Fibroblast of the conjunctiva (primary cell): ENCODE measurements at places on chromosomes 11 and 22.

GRCh38 chr11:84691830-84692229, 935.3 kb downstream of the DLG2 start:
- no peak for DNase-seq

DNA sequence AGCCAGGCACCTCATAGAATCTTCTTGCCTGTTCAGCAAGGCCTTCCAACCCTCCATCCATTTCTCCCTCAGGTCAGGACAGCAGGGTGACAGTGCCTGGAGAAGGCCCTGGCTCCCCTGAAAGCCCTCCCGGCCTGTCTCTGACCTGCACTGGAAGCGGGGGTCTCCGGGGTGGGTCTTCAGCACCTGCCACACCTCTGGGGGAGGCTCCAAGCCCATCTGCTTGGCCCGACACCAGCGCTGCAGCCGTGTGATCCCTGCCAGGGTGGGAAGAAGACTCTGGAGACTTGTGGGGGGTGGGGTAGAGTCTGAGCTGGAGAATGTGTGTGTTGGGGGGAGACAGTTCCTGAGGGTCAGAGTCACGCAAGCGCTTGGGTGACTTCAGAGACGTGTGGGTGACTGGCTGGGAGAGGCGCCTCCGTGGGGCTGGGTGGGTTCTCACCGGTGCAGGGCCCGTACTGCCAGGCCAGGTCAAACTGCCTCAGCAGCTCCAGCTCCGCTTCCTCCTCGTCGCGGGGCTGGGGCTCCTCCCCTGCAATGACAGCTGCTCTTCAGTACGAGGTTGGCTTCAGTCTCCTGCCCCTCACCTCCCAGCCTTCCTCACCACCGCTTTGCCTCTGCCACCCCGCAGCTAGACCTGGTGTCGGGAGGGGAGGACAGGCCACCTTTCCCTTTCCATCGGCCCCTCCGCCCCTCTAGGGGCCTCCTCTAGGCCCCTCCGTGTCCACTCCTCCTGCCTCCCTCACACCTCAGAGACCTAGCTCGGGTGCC, 615 bp downstream of the POLD4 start:
- no peak for DNase-seq

- DNase-seq: no peak
These were observed 626 bp upstream of the TBX10 start for GRCh38 chr11:67640021-67640757.

- no peak for DNase-seq
These were observed 33.2 kb downstream of the HIKESHI start for GRCh38 chr11:86335131-86335767.

GRCh38 chr11:25899617-25900160, 432.2 kb upstream of the ANO3 start:
- no peak for DNase-seq

DNA sequence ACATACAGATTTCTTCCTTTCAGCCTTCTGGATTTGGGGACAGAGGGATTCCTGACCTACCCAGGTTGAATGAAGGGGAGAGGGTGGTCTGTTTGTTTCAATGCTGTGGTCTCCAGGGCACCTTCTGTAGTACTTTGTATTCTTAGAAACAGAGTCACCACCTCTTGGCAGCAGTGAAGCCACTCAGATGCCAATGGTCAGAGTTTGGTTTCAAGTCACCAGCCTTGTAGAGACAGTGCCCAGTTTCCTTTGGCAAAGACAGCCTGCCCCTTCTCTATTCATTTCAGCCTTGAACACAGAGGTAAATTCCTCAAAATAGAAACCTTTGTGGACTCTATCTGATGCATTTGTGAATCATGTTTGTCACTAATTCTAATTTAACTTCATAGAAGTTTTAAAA, 111.7 kb upstream of the RASSF10 start:
- no peak for DNase-seq

GRCh38 chr22:47495110-47495509, 732.7 kb downstream of the TBC1D22A start:
- no peak for DNase-seq

GRCh38 chr11:112229746-112230433, 3.7 kb downstream of the PTS start:
- DNase-seq: peak; percentile 47

GRCh38 chr11:61954851-61955421, 4.8 kb downstream of the BEST1 start:
- DNase-seq: peak; percentile 80

DNA sequence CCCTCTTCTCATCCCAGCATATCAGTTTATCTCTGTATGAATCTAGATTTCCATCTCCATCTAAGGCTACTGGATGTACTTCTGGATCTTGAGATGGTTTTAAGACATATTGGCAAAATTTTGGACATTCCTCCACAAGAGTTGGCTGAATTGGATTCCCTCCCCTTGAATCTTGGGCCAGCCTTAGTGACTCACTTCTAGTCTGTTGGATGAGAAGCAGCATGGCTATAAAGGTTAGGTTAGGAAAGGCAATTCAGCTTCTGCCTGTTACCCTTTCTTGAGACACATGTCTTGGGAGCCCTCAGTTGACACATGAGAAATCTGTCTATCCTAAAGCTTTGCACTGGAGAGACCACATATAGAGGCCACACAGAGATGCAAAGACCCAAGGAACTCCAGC, 73.0 kb upstream of the PGR start:
- DNase-seq: no peak

GRCh38 chr11:70525006-70525405, 126.7 kb downstream of the CTTN start:
- no peak for DNase-seq

GRCh38 chr11:113204280-113204679, 110.1 kb upstream of the TTC12 start:
- no peak for DNase-seq

GRCh38 chr22:26554956-26555355, 35.0 kb downstream of the TPST2 start:
- DNase-seq: no peak

DNA sequence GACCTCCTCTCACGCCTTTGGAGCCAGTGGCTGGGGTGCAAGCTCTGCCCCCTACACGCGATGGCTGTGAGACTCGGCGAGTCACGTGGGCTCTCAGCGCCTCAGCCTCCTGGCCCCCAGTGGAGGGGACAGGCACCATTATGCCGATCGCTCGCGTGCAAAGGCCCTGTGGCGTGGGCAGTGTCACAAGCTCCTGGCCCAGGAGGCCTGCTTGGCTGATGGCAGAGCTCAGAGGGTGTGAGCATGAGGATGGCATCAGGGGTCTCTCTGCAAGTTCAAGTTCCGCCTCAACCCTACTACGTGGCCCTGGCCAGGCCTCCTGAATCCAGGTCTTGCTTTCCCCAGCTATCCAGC, 90.8 kb upstream of the KCNQ1OT1 start:
- no peak for DNase-seq

DNA sequence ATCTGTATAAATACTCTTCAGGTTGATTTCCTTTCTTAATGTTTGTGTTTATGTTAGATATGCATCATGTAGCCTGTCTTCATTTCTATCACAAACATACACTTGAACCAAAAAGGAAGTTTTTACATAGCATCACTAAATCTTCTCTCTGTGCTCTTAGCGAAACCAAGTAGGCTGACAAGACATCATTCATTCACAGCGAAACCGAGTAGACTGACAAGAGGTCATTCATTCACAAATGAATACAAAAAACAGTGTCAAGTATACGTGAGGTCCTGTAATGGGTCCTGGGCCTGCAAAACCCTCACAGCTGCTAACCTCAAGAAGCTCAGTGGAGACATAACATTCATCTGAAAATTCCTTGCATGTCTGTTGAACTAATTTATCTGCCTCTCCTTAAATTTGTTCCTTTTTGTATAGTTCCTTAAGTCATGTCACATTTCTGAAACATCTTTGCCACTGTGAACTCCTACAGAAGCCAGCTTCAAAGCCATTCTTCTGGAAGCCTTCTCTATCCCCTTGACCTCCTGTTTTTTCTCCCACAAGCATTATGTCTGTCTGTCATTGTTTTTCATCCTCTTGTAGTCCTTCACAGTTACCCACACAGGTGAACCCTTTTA, 9.8 kb upstream of the HBE1 start:
- no peak for DNase-seq

- no peak for DNase-seq
These were observed 9.0 kb downstream of the CDC42EP1 start for GRCh38 chr22:37569009-37569920.

- no peak for DNase-seq
These were observed 46.2 kb upstream of the YWHAH start for GRCh38 chr22:31897842-31898805.

DNA sequence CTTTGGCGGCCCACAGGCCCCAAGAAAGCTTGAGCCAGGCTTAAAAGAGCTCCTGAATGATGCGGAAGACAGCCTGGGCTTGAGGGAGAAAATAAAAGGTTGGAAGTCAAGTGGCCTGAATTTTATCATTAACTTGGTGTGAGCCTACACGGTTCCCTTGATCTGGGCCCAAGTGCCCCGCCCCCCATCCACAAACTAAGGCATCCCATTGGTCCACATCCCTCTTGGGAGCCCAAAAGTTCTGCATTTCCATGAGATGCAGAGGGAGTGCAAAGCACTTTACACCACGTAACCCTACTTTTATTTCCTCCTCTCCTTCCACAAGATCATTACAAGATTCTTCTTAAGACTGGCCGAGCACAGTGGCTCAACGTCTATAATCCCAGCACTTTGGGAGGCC, 22.2 kb downstream of the LARGE1 start:
- no peak for DNase-seq

DNA sequence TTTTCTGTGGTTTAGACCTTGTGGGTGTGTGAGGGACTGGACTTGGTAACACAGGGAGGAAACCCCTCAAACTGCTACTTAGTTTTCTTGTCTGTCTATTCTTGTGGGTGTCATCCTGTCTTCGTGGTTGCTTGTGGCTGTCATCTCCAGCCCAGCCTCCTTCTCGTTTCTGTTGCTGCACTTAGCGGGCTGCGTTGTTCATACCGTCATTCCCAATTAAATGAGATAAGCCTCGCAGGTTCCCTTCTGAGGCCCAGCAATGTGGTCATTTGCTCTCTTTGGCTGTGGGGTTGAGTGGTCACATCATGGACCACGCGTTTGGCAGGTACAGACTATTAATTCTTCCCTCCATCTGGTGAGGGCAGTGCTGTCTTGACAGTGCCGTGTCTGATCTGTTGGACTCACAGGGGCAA, 18.8 kb downstream of the PANX1 start:
- no peak for DNase-seq

DNA sequence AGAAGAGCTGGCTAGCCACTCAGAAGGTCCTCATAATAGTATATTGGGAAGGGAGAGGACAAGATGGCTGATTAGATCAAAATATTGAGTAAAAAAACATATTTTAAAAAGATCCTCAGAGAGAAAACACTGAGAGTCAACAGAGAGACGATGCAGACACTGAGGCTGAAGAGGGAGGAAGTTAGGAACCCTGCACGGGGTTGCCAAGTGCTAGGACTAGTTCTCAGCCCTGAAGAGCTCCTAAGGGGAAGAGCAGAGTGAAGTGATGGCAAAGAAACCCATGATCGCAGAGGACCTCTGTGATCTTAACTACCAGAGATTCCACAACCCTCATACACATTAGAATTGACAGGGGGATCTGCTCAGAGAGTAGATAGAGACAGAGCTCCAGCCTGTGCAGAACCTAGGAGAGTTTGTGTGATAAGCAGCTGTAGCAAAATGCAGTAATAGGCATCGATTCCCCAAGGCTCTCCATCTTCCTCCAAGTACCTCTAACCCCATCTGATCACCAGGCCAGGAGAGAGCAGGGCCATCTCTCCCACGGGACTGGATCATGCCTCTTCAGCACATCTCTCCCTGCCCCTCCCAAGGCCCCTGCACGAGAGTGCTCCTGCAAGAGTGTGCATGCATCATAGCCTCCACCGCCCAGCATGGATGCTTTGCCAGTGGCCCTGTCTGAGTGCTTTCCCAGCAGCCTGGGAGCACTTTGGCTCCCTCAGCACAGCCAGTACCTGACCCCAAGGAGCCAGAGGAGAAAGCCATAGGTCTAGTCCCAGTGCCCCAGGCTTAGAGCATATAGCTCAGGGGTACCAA, 41.2 kb upstream of the ARL14EP start:
- no peak for DNase-seq

DNA sequence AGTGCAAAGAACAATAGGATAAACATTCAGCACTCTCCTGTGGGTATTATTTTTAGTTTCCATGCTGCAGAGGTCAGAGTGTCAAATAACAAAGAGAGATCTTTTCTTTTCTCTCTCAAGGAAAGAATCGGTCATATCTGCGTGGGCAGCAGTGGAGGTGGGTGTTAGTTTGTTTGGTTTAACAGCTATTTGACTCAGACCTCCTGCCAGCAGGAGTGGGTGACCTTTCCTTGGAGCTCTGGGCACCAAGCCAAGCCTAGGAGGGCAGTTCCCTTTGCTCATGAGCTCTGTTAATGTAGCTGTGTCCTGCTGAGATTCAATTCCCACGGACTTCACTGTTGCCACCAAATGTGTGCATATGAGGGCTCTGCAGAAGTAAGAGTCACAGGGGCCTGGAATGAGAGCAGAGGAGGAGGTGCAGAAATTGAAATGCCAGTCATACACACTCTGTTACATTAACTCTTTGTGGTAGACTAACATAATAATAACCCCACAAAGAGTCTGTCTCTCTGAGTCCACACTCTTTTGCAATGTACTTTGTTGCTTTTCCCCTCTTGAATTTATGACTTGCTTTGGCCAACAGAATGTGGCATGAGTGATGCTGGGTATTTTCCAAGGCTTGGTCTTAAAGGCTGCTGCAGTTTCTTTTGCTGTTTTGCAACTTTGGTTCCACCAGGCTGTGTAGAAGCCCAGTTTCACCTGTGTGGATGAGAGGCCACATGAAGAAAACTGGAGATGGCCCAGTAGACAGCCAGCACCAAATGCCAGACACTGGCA, 76.0 kb upstream of the GRK3 start:
- DNase-seq: peak; percentile 4

DNA sequence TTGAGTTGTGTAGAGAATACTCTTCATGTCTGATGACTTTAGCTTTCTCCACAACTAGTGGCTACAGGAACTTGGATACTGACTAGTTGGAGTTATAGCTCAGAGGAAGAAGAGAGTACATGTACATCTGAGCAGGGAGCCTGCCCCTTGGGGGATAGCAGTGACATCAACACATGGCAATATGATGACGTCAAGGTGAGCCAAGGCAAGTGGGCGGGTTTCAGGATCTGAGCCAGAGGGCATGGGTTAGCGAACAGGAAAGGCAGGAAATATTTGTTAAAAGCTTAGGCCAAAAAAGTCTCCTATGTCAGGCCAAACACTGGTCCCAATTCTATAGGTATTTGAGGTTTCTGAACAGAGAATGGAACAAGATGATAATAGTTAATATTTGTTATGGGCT, 42.0 kb upstream of the HORMAD2 start:
- DNase-seq: peak; percentile 72

DNA sequence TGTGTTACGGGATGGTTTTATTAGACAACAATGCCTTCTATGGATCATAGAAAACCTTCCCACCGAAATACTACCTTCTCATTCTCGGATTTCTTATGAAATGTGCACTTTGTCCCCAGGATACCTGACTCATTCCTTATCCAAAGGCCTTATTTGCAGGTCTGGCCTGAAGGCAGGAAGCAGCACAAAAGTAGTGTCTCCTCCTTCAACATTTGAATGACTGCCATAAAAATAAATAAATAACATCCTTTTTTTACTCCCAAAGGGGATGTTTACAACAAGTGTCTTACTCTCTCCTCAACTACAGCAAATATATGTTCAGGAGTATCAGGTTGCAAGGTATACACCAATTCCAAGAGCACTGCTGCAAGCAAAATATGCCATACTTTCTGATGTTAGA, 41.6 kb upstream of the PAK1 start:
- DNase-seq: no peak

GRCh38 chr22:49224243-49224642, 603.4 kb downstream of the BRD1 start:
- no peak for DNase-seq
